Left colon (tissue), 2 donors: ENCODE measurements at places on chromosomes 12 and 14.

- DNase-seq, result no peak
Measured at GRCh38 chr14:101101456-101102056, 198.0 kb upstream of the RTL1 start.

DNA sequence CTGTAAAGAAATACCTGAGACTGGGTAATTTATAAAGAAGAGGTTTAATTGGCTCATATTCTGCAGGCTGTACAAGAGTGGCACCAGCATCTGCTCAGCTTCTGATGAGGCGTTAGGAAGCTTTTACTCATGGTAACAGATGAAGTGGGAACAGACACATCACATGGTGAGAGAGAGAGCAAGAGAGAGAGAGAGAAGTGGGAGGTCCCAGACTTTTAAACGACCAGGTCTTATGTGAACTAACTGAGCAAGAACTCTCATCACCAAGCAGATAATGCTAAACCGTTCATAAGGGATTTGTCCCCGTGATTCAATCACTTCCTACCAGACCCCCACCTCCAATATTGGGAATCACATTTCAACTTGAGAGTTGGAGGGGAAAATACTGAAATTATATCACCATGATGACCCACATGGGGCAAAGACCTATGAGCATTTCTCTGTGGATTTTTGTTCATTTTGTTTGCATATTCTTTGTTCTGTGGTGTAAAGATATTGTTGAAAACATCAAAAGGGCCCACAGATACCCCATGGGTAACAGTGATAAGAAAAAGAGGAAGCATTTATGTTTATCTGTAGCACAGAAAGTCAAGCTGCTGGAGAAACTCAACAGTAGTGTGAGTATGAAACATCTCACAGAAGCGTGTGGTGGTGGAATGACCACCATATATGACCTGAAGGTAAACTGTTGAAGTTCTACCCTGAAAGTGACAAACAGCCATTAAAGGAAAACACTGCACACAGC, 135.2 kb upstream of the PDE3A start:
- no peak for DNase-seq

GRCh38 chr12:105060715-105061378, 23.4 kb downstream of the ALDH1L2 start:
- DNase-seq, result no peak

DNA sequence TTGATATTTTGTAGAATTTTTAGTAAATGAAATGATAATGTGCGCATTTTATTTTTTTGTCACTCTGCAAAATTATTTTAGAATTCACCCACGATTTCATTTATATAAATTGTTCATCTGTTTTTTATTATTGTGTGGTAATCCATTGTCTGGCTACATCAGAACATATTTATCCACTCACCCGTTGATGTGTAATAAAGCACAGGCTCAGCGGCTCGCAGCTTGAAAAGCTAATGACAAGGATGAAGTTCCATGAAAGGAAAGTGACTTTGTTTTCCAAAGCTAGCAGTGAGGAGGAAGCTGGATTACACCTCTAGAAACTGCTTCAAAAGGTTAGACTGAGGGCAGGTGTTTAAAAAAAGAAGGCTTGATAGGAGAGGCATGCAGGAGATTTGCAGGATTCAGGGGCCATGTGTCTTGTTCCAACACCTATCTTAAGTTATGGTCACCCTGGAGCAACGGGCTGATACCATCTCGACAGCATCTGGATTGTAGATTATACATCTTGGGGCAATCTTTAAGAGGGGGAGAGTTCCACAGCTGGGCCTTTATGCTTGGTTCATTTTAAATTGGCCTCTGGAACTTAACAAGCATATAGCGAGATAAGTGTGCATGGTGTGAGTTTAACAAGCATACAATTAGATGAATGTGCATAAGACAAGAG, 194.1 kb downstream of the TMTC3 start:
- DNase-seq, result no peak

DNA sequence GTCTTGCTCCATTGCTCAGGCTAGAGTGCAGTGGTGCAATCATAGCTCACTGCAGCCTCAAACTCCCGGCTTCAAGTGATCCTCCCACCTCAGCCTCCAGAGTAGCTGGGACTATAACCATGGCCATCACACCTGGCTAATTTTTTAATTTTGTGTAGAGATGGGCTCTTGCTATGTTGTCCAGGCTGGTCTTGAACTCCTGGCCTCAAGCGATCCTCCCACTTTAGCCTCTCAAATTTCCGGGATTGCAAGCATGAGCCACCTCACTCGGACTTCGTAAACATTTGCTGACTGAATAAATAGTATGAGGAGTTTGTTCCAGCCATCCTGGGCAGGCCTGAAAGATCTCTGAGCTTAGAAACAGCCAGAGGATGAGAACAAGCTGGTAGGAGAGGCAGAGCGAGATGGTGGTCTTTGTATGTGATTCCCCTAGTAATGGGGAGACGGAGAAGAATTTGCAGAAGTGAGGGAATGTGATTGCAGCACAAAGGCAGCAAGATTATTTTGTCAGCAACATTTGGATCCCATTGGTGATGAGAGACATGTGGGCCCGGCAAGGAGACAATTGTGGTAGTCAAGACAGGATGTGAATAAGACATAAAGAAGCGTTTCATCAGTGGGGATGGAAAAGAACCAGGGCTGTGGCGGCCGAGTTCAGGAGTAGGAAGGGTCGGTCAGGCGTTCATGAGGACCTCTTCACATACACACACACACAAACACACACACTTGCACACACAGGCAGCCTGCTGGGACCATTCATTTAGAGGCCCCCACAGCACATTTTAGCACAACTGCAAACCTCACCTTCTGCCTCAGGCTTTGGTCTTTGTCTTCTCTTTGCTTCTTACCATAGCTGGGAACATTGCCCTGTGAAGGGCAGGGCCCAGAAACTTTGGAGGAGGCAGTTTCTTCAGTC, 155.5 kb downstream of the ZFP36L1 start:
- DNase-seq, result no peak

- no peak for DNase-seq
Measured at GRCh38 chr14:92677087-92677668, 71.2 kb downstream of the LGMN start.

DNA sequence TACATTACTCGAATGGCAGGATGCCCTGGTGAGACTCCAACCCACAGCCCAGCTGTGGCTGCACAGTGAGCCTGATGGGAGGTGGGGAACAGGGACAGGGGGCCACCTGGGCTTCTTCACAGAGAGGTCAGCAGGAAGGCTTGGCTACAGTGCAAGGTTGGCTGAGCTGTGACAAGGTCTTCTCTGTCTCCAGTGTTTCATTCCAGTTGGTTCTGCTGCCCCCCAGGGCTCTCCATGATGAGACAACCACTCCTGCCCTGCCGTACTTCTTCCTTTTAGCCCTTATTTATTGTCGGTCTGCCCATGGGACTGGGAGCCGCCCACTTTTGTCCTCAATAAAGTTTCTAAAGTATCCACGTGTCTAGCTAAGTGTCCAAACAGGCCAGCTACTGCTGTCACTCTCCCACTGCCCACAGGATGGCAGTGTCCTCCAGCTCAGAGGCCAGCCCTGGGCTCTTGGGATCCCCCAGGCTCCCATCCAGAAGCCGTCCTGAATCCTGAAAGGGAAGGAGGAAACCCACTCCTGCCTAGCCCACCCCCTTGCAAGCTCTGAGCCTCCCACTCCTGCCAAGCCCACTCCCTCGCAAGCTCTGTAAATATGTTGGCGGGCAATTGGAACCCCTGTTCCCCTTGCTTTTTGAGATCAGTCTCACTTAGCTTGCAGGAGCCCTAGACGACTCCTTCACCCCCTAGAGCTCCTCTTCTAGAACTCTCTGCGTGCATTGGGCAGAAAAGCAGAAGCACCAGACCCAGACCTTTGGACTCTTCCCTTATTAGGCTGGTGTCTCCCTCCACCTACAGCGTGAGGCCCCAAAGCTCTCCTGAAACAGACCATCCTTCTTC, 5.4 kb downstream of the C1QL4 start:
- peak; percentile 72 for DNase-seq
